ENCODE measurements at places on chromosomes 4 and X.

DNA sequence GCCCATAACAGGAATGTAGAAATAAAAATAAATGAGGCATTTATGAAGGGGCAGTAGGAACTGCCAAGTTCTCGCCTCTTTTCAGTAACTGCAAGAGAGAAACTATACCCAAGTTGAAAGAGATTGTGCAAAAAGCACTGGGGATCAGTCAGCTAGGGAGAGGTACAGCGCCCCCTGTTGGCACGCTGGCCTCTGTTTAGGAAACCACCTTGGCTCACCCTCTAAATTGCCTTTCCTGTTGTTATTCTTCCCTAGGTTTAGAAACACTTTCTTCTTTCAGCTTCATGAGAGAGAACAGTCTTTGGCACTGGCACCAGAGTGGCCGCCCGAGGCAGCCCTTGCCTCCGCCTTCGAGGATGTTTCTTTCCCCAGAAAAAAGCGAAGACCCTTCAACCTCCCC, 348.5 kb downstream of the MID1IP1 start:
- peak; percentile 32 for DNase-seq

DNA sequence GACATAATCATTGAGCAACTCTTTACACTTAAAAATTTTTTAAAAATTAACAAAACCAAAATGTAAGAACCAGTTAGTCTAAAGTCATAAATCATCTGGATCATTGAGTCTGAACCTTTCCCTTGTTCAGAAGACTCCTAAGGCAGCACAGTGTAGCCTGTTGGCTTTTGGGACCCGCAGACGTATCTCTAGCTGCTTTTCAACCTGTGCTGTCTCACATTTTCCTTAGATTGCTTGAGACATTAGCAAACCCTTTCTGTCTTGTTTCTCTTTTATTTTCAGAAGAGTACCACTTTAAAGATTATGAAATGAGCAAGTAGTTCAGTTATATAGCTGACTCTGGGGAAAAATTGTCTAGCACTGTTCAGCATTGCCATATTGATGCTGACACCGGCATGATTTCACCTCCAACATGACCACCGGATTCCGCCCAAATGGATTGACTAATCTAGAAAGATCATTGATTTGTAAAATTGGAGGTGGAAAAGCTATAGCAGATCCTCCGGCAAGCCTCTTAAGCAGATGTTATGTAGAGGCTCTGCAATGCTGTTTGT, 8.9 kb downstream of the TCEANC start:
- DNase-seq: no peak

- no peak for DNase-seq
These were observed 104.8 kb upstream of the TLL1 start for GRCh38 chr4:165768281-165768680.

- DNase-seq: no peak
These were observed 365.8 kb upstream of the PITX2 start for GRCh38 chr4:110988722-110989121.

DNA sequence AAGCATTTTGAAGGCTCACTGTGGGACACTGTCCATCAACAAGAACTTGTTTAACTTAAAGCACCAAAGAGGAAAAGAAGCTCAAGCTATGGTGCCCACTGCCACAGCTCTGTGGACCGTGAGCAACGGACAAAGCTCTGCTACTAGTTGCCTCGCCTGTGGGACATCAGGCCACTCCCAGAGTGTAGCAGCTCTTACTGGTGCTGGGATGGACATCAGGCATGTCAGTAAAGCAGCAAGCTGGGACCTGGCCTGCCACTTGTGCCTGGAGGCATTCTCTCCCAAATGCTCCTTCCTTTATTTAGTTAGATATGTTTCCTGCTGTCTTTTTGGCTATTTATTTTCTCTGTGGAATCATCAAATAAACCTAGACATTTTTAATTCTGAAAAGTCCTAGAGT, 46.7 kb downstream of the TMEM154 start:
- no peak for DNase-seq

GRCh38 chr4:99711657-99712056, 54.0 kb upstream of the C4orf54 start:
- no peak for DNase-seq

- DNase-seq: no peak
These were observed 12.6 kb downstream of the EFNB1 start for GRCh38 chrX:68841251-68842049.

DNA sequence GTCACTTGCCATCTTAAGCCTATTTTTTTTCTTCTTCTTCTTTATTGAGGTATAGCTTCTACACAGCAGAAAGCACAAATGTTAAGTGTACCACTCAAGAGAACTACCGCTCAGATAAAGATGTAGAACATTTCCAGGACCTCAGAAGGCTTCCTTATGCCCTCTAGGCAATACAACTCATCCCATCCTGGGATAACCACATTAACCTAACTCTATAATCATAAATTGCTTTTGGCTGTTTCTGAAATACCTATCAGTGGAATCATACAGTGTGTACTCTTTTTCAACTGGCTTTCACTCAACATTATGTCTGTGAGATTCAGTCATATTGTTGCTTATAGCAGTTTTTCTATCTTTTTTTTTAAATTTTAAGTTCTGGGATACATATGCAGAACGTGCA, 51.7 kb downstream of the ARFIP1 start:
- no peak for DNase-seq

- no peak for DNase-seq
These were observed at the start of gene RASSF6 for GRCh38 chr4:73620115-73620792. Gene RASSF6 (minus strand): TSS chr4:73620436. CDS start chr4:73611795, 8,641 bp downstream.

GRCh38 chrX:23890933-23891332, 16.8 kb downstream of the APOO start:
- DNase-seq: no peak

DNA sequence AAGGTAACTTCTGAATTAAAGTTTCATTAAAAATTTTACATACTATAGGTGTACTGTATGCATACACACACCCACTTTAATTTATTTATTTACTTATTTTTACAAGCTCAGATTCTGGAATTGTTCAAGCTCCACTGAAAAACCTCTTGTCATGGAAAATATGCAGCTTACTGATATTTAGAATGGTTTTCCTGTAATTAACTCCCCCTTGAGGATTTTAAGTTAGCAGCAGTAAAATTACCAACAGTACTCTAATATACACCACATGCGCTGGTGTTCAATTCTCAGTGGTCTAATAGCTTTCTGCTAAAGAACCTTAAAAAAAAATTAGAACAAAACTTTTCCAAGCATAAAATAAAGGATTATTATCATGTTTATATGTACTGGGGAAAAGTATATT, 12.0 kb downstream of the MAB21L2 start:
- no peak for DNase-seq

DNA sequence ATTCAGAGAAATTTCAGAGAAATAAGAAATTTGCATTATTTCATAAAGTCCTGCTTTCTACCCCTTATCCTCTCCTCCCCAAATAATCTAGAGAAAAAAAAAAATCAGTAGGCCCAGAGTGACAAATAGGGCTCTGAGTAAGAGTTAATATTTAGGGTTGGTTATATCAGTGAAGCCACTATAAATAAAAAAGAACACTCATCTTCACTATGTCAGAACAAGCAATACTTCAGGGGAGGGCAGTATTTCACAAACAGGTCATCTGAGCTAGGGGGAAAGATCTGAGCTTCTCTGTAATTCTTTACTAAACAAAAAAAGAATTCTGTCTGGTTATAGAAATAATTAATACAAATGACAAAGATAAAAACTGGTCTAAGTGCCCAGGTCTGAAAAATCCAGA, 39.4 kb downstream of the PDE5A start:
- no peak for DNase-seq

- DNase-seq: no peak
These were observed 126.6 kb downstream of the SH3RF1 start for GRCh38 chr4:169144061-169144600.

DNA sequence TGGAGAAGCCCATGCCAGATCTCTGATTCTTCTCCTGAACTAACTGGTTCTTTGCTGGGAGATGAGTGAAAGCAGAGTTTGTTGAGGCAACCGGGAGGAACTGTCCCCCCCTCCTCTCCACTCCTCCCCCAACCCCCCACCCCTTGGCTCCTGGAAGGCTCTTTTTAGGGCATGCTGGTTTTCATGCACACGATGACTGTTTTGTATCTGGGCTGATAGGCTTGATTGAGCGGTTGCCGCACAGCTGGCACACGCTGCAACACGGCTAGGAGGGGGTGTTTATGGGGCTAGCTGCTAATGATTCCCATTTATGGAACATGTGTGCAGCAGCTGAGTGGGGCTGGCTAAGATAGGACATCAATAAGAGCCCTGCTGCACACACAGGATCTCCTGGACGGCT, 137.2 kb downstream of the SMIM20 start:
- DNase-seq: no peak

- DNase-seq: no peak
These were observed 26.7 kb downstream of the SH3RF1 start for GRCh38 chr4:169243825-169244609.

DNA sequence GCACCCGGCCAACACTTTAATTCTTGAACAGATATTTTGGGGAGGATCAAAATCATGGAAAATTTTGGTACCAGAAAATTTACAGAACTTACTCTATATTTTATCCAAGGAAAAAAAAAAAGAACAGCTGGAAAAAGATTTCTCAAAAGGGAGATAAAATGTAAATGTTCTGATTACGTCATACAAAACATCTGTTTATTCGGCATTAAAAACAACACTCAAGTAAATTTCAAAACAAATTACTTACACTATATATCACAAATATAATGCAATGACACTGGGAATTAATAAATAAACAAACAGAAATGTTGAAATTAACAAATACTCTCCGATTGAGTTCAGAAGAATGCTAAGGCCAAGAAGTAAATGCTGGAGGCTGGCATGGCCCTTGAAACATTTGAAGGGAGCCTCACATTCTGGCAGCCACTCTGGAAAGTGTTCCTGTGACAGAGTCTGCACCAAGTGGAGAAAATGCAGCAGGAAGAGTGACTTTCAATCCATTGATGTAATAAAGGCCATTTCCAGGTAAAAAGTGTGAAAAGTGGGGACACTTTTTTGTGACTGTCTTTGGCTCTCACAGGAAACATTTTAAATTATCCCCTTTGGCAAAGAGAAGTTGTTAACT, 486.0 kb upstream of the CTSO start:
- DNase-seq: no peak

DNA sequence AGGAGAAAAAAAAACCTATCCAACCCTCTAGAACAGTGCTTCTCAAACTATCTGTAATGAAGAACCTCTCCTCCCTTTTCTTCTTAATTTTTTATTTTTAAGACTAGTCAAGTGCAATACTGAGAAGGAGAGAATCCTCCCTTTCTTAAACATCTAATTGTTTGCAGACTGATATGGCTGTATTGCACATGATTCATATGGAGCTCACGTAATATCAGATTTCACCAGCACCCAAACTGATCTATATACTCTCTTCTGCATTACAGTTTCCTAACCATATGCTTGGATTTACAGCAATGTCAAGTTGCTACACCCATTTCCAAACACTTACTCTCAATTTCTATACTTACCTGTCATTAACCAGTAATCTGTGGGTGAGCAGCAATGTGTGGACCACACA, 9.5 kb downstream of the PRMT9 start:
- DNase-seq: no peak

DNA sequence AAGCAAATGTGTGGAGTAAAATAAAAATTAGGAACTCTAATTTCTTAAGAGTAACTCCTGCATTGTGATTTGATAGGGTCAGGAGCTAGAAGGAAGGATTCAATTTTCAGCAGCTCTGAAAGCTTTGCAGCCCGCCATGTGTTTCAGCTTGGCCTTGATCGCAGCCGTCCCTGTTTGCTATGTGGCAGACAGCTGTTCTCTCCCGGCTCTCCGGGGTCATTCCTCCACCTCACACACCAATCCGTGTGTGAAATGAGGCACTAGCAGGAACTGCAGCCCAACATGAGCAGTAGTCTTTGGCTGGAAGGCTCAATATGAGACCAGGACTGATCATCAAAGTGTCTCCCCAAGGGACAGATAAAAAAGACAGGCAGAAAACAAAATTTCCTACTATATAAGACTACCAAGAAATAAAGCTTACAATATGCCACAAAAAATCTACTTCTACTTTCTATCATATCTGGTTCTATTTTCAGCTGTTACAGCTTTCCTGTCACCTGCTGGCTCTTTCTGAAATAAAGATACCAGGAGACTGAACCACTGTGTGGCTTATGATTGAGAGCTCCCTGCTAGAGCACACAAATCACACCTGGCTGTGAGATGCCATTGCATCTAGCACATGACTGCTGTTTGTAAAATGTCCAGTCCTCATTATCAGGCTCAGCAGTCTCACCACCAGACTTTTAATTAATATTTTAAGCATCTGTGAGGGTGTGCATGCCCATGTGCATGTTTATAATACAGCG, 44.1 kb upstream of the SEC24B start:
- no peak for DNase-seq

- DNase-seq: no peak
These were observed 11.7 kb upstream of the BCOR start for GRCh38 chrX:40109288-40110008.

- no peak for DNase-seq
These were observed 2.2 kb downstream of the AKAP17A start for GRCh38 chrX:1593286-1594271.

DNA sequence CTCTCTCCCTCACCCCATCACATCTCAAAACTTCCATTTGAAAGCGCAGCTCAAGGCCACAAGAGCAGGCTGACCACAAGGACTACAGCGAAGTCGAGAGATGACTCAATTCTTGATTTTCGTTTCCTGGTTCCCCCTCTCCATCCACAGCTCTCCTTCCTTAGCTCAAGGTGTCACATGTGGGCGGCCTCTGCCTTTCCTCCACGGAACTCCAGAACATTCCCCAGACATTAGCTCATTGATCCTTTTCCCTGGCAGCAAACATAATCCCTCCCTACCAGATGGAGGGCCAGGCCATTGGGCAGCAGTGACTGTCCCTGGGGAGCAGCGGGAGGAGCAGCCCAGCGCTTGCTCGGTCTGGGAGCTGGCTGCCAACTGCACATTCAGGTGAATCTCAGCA, 56.3 kb downstream of the CCDC149 start:
- DNase-seq: no peak

GRCh38 chr4:37599092-37599790, 86.9 kb downstream of the RELL1 start:
- no peak for DNase-seq

- no peak for DNase-seq
These were observed 154.6 kb downstream of the AFAP1 start for GRCh38 chr4:7785017-7785416.

- no peak for DNase-seq
These were observed 89.1 kb upstream of the CBR4 start for GRCh38 chr4:169098969-169099690.

GRCh38 chr4:186621959-186622553, 66.7 kb upstream of the MTNR1A start:
- no peak for DNase-seq

GRCh38 chr4:76028350-76028765, 5.1 kb upstream of the CXCL10 start:
- DNase-seq: no peak

- DNase-seq: no peak
These were observed 41.2 kb downstream of the DCLK2 start for GRCh38 chr4:150119492-150119891.

- no peak for DNase-seq
These were observed 11.3 kb downstream of the FRG2 start for GRCh38 chr4:190015538-190016368.
